Left renal pelvis (tissue), 4 donors: ENCODE measurements at places on chromosomes 2 and 18. TPM values are rescaled to one million over a fixed set of nuclear protein-coding genes. Genes with fewer than 3 reads are reported as not detected.

Gene ALK
- 0.40 TPM for polyA plus RNA-seq

Gene ACVR1C
- 0.34 TPM for polyA plus RNA-seq

Gene TDRD15
- polyA plus RNA-seq = 0.04 TPM

Gene DARS1
- polyA plus RNA-seq = 121 TPM

Gene LRATD1
- polyA plus RNA-seq = 20.0 TPM

Gene RGPD4
- 0.03 TPM for polyA plus RNA-seq

GRCh38 chr2:129782633-129782990, 196.9 kb upstream of the RAB6C start:
- DNase-seq = no peak

GRCh38 chr2:37916512-37917082, 8.5 kb upstream of the RMDN2 start:
- no peak for DNase-seq

DNA sequence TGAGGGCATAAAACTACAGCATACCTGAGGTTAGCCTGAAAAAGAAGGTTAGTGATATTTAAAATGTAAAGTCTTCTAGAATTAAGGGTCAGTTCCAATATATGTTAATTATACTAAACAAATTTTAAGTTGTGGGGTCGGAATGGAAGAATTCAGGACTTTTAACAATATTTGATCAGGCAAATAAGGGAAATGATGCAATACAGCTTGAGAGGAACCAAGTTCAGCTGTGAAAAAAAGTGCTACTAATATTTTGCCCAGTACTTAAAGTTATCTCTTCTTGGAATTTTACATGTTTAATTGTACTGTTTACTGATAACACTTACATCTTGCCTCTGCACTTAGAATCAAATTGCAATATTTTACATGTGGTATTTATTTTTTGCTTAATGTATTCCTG, 345.5 kb upstream of the CWC22 start:
- no peak for DNase-seq

- DNase-seq = no peak
Observed at GRCh38 chr2:182426918-182427240, at the start of gene PDE1A. TSS of gene PDE1A (minus strand) at chr2:182427036.

GRCh38 chr2:165406173-165406572, 63.3 kb upstream of the CSRNP3 start:
- no peak for DNase-seq

DNA sequence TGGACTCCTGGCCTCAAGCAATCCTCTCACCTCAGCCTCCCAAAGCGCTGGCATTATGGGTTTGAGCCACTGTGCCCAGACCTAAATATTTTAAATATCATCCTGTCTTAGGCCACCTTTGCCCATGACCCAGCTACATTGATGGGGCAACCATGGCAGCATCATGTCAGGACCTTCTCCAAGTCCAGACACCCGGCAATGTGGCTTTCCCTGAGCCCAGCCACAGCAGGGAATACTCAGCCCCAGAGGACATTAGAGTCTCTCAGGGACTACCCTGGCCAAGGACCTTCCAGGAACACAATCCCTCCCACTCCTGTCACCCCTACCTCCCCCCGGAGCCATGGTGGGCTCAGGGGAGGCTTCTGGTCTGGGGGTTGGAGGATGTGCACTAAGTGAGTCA, 72.8 kb downstream of the SMAD7 start:
- DNase-seq = no peak

DNA sequence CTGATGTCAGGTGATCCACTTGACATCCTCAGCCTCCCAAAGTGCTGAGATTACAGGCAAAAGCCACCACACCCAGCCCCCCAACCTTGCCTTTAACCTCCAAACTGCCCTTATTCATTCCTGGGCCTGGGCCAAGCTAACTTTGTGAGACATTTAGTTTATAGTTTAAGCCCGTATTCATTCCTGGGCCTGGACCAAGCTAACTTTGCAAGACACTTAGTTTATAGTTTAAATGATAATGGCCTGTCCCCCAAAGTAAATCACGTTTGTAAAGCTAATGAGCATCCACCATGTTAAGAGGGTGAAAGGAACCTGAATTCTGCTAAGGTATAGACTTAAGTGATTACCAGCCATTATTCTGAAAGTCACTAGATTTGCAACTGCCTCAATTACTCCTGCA, 68.7 kb downstream of the NEURL3 start:
- no peak for DNase-seq

DNA sequence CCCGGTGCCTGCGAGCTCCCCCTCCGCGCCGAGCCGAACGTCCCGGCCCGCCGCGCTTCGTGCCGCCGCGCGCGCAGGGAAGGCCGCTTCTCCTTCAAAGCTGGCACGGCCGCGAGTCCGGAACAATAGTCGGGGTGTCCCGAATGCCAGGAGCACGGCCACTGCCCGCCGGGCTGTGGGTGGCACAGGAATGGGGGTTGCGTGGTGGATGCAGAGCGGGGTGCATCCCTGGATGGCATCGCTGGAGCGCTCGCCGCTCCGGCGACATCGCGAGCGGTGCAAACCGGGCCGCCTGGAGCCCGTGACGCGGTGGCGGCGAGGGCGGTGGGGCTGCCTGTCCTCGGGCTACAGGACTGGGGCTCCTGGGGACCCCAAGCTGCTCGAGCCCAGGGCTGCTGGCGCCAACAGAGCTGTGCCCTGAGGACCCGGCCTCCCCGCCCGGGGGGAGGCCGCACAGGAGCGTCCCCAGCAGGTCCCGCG, 1.1 kb upstream of the SATB2 start:
- DNase-seq = no peak

DNA sequence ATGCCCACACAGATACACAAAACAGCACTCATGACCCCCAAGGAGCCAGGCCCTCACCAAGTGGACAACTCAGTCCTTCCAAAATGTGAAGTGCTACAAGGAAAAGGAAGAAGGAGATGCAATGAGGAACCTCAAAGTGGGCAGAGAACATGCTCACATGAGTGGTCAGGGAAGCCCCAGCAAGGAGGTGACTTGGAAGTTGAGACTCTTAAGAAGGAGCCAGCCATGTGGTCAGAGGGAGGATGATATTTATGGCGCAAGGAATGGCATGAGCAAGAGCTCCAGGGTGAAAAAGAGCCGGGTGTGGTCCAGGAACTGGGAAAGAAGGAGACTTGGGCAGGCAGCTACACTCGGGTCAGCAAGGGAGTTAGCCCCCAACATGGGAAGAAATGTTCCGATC, 30.0 kb upstream of the KLHL29 start:
- DNase-seq = no peak

- no peak for DNase-seq
Observed at GRCh38 chr2:188294352-188294926, 2.8 kb downstream of the GULP1 start.

DNA sequence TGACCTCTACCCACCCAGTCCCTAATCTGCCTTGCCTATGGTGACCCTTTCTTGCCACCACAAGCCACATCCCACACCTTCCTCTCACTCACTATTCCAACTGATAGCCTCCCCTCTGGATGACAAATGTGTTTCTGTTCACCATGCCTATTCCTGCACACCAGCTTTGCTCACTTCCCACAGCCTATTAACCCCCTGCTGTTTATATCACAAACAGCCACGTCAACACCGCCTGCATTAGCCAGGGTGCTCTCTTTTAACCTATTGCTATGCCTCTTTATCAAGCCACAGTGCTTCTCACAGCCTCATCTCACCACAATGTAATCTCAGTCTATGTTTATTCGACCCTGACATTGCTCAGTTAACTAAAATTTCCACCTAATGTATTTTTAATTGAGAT, 271.8 kb downstream of the SUCLG1 start:
- no peak for DNase-seq

DNA sequence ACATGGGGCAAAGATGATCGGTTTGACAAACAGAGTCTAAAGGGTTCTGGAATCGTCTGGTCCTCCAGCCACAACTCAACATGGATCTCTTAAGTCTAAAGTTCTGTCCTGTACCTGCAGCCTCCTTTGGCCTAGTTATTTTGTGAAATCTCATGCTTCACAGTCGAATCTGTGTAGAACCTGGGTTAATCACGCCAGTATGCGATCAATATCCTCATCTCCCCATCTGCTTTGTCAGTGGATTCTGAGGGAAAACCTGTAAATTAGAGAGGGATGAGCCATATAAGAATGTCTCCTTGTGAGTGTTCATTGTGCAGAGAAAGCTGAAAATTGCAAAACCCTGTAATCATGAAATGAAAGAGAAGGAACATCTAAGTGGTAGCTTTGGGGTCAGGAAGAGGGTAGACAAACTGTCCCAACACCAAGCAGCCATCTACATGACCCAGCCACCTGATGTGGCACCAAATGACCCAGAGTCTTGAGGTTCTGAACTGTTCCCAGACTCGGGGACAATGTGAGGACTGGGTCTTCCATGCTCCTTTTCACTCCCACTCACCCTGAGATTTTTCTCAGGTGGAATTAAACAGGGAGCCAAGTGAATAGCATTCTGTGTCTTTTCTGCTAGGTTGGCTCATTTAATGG, 175.6 kb downstream of the ALPK2 start:
- no peak for DNase-seq

- DNase-seq = no peak
Observed at GRCh38 chr2:152485954-152486736, 151.2 kb downstream of the FMNL2 start.

DNA sequence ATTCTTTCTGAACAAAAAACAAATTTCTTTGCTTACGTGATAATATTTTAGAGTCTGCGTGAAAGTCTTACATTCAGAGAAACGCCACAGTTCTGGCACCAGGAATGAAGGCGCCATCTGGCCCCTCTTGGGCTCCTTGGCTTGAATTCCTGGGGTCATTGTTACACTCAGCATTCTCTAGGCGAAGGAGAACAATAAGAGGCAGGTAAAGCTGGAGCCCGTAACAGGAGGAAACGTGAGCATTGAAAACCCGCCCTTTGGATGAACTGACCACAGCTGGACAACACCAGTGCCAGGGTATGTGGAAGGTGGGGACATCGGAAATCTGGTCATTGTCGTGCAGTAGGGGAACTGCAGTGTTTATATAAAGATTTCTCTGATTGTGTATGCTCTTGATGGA, 144.8 kb downstream of the RNF152 start:
- no peak for DNase-seq

- no peak for DNase-seq
Observed at GRCh38 chr18:49588971-49589370, 27.1 kb downstream of the LIPG start.

- DNase-seq = no peak
Observed at GRCh38 chr18:63142594-63143225, 176.9 kb downstream of the BCL2 start.

DNA sequence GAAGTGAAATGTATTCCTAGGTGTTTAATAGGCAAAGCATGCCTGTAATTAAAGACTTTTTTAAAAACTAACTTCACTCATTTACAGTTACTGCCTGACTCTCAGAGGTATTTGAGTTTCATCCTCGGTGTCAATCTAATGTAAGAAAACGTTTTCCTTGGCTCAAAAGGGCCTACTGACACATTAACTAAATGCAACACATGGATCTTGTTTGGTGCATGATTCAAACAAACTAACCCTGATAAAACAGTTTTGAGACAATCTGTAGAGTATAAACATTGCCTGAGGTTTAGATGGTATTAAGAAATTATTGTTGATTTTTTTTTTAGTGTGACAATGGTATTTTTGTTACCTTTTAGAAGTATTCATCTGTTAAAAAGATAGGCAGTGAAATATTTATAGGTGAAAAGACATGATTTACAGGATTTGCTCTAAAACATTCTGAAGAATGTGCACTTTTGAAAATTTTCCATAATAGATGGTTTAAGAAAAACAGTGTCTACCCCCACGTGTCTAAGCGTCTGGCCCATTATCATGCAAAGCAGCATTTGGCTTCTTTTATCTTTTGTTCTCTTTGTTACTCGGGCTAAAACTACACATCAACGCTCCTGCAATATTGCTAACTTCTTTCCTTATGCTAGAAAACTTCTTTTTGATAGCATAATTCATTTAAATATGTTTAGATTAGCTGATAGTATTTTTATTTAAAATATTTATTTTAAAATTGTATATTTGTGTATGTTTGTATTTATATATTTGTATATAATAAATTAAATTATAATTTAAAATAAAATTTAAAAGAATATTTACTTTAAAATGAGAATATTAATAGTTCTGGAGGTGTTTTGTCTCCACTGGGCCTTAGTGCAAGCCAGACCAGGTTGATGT, 160.2 kb upstream of the NDUFV2 start:
- no peak for DNase-seq

- no peak for DNase-seq
Observed at GRCh38 chr2:215602997-215603396, 167.1 kb upstream of the FN1 start.

DNA sequence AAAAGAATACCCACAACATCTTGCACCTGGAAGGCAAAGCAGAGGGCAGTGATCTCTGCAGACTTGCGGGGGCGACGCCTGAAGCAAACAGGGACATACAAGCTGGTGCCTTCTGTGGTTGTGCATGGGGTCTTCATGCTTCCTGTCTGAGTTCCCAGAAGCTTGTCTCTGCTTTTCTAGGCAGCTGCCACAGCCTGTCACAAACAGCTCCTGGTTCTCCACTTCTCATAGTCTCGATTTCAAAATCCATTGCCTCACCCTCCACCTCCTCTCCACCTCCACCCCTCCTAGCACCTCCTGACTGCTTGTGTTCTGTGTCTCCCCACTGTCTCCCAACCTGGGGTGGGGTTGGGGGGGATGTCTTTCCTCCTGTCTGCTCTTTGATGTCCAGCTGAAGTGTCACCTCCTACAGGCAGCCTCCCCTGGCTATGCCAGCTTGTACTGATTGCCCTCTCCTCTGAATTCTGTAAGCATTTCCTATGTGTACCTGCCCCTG, 1.7 kb upstream of the PROC start:
- no peak for DNase-seq

- no peak for DNase-seq
Observed at GRCh38 chr2:165562233-165562632, 92.7 kb downstream of the CSRNP3 start.

GRCh38 chr2:72825257-72826155, at the start of gene EXOC6B:
TSS of gene EXOC6B (minus strand) at chr2:72826033.
- peak; percentile 82 for DNase-seq
